ENCODE measurements at places on chromosomes 6 and 20.
A peak's percentile ranks its signal among the peaks of the same experiment; 100 is the strongest.

GRCh38 chr20:60310560-60311349, 352.5 kb downstream of the CDH26 start:
- DNase-seq = no peak

- DNase-seq = no peak
Observed at GRCh38 chr20:7758406-7758805, 181.9 kb downstream of the HAO1 start.

DNA sequence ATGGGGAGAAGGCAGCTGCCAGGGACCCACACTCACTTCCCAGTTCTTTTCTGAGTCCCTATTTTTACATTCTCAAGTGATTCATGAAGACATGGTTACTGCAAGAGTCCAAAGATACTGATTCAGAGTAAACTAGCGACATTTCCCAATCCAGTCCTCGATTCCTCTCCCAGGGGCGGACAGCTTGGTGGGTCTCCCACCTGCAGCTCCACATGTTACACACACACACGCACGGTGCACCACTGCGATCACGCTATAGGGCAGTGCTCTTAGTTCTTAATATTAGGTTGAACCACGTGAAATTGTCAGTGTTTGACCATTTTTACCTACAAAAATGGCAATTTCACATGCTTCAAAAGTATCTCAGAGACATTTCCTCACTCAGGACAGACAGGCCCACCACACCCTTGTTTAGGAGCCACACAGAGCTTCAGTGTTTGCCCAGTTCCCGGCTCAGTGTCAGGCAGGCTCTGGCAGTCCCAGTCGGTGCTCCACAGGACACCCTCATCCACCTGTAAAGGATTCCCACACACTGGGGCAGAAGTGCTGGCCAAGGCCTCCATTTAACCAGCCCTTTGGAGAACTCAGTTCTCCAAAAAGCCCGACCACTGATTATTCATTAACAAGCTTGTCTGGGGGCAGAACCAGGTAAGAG, 51.8 kb downstream of the RRBP1 start:
- no peak for DNase-seq

DNA sequence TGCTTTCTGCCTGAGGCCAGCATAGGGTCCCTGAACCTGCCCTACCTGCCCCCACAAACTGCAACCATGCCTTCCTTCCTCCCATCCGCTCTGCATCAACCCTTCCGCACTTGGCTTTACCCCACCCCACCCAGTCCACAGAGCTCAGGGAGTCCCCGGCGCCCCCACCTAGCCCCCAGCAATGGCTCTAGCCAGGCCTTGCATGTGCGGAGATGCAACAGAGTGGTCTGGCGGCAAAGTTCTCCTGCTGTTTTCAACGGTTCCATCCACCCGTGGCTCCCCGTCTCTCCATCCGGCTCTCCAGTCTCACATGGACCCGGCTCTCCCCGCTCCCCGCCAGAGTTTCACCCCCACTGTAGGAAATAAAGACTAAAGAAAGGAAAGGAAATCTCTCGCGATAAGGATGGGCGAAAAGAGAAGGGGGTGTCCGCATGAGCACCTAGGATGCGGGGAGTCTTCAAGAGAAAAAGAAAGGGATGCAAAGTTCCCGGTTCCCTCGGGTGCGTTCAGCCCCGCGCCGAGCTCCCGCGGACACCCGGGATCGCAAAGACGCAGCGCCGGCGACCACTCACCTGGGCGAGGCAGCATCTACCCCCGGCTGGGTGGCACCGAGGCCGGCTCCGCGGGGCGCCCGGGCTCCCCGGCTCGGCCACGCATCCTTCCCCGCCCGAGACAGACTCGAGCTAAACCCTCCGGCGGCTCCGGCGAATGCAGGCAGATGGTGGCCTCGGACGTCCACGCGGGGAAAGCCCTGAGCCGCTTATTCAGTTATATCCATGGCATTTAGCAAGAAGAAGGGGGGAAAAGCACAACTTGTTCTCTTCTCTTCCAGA, 579 bp downstream of the LRFN2 start:
- DNase-seq = no peak

- no peak for DNase-seq
Observed at GRCh38 chr6:67966830-67967229, 668.3 kb upstream of the ADGRB3 start.

GRCh38 chr6:7169296-7169721, 61.5 kb downstream of the RREB1 start:
- DNase-seq = no peak

- DNase-seq = no peak
Observed at GRCh38 chr6:159084493-159085091, 39.8 kb upstream of the TAGAP start.

DNA sequence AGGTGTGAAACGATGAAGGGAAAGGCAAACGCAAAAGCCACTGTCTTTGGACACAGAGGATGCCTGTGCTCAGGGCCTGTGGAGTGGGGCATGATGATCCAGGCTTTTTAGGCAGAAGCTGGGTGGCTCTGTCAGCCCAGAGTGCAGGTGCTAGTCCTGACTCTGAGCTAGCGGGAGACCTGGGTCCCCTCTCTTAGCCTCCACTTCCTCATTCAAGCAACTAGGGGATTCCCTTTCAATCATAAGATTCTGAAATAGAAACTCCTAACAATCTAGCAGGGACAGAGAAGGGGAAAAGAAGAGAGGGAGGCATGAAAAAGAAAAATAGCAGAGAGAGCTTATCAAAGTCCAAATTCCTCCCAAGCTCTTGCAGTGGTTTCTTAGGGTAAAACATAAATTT, 7.6 kb upstream of the HIVEP2 start:
- no peak for DNase-seq

GRCh38 chr6:151440498-151440897, 11.4 kb downstream of the RMND1 start:
- no peak for DNase-seq

GRCh38 chr6:99252421-99252820, 97.1 kb downstream of the FAXC start:
- DNase-seq = no peak

- peak; percentile 34 for DNase-seq
Observed at GRCh38 chr20:34437330-34437986, 74.4 kb downstream of the ITCH start.

- no peak for DNase-seq
Observed at GRCh38 chr6:111347589-111347988, 135.4 kb downstream of the REV3L start.

DNA sequence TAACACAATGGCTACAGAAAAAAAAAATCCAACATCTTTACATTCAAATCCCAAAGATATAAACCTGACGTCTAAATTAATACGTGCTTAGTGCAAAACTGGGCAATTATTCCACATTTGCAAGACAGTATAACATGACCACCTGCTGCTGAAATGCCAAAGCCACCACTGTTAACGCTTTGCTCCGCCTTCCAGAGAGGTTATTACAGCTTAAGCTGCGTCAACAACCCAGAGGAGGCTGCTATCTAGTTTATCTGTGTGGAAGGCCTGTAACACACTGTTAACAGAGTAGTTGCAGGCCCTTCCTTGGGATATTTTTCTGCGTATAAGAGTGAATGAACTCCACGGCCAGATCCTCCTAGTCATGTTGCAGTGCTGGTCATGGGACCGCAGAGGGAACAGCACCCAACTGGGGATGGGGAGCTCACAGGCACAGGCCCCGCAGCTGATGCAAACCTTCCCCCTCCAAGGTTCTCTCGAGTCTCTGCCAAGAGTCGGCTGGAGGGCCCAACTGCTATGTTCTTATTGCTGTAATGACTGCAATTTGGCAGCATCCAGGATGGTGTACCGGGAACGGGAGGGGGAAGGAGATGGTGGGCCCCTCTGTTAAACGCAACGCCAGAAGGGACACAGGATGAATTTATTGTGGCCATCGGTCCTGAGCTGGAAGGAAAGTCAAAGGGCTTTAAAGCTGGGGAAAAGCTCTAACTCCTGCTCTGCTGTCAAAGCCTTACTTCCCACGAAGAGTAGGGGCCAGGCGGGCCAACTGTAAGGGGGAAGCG, 993 bp upstream of the NCOA7 start:
- peak; percentile 53 for DNase-seq

DNA sequence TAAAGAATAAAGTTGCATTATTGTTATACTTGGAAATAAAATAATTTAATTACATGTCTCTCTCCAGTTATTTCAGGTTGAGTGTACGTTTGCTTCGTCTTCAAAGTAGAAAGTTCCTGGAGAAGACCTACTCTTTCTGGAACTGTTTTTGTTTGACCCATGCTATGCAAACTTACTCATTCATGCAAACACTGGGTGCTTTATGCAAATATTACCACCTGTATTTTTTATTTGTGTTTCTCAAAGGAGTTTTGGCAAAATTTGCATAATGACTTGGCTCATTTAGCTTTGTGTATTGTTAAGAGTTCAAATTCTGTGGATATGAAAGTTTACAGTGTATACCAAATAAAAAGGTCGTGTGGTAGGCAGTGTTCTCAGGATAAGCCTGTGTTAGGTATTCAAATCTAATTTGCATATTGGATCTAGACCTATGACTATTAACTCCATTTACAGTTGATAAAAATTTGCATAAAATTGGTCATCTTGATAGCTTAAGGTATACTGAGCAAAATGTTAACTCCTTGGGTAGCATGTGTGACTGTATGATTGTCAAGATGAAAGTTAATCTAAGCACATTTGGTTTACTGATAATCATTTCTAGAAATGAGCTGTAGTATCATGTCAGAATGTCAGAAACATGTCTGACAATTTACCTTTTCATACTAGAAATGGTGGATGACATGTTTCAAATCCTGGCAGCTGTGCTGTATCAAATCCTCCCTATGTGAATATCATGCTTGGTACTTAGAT, 65.2 kb downstream of the CDKAL1 start:
- no peak for DNase-seq

GRCh38 chr20:3710703-3711483, 1.5 kb downstream of the SIGLEC1 start:
- DNase-seq = peak; percentile 33
